ENCODE measurements at places on chromosomes 16 and 17. TPM values are rescaled to one million over a fixed set of nuclear protein-coding genes. Genes with fewer than 3 reads are reported as not detected.

Gene KRTAP1-5
- not detected for total RNA-seq

Gene TEKT1
- not detected for total RNA-seq

Gene EXOC7
- total RNA-seq, result 56.0 TPM

Gene CCL22
- not detected for total RNA-seq

Gene MAPT
- total RNA-seq, result not detected

Gene TMEM238L
- not detected for total RNA-seq

Gene MAP2K3
- 23.2 TPM for total RNA-seq

Gene PRPSAP1
- 30.7 TPM for total RNA-seq

Gene LRRC75A
- total RNA-seq, result 2.2 TPM

Gene KCNJ2
- 0.81 TPM for total RNA-seq

Gene AIPL1
- not detected for total RNA-seq

Gene TMEM220
- 2.3 TPM for total RNA-seq

Gene ITGAD
- not detected for total RNA-seq

Gene WBP2
- total RNA-seq, result 56.7 TPM

Gene ZPBP2
- total RNA-seq, result not detected

Gene GPR142
- total RNA-seq, result not detected

Gene ZNF624
- total RNA-seq, result 12.0 TPM

Gene GPRC5C
- total RNA-seq, result 13.9 TPM

Gene SLFN14
- total RNA-seq, result not detected

Gene CUEDC1
- total RNA-seq, result 33.0 TPM

Gene CLDN9
- not detected for total RNA-seq

Gene SPATA2L
- total RNA-seq, result 13.1 TPM

Gene MPV17L
- total RNA-seq, result 0.18 TPM

Gene SCN4A
- under 0.01 TPM for total RNA-seq

Gene KCNJ12
- 2.9 TPM for total RNA-seq

Gene CDIP1
- 23.8 TPM for total RNA-seq

Gene PRSS36
- total RNA-seq, result not detected

Gene SLFN12L
- total RNA-seq, result not detected

Gene TNK1
- under 0.01 TPM for total RNA-seq

All from cardiac atrium fibroblast (primary cell).